ENCODE measurements at places on chromosomes 6 and 20.

DNA sequence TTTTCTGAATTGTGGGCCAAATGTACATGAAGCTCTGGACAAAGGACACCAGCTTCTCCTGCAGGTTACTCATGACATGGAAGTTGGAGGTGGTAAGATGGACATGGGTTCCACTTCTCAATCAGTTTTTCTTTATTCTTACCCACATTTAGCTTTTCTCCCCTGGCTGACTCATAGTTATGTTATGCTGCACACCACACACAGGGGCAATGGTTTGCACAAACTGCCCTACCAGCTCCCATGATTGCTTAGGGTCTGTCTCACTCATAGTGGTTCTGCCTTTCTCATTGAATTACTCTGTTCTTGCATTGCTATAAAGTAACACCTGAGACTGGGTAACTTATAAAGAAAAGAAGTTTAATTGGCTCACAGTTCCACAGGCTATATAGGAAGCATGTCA lies 4.5 kb upstream of the CD109 start:
- DNase-seq = no peak

GRCh38 chr6:101011186-101011585 lies 130.1 kb upstream of the ASCC3 start:
- peak; percentile 20 for DNase-seq

GRCh38 chr6:111175109-111175508 lies 87.8 kb downstream of the SLC16A10 start:
- no peak for DNase-seq

GRCh38 chr20:51016521-51016920 lies 6.4 kb downstream of the KCNG1 start:
- no peak for DNase-seq

GRCh38 chr6:20605581-20605980 lies 71.3 kb downstream of the CDKAL1 start:
- DNase-seq = no peak

- DNase-seq = peak; percentile 55
Measured at GRCh38 chr6:160974304-160974771, 17.2 kb upstream of the MAP3K4 start.

- DNase-seq = no peak
Measured at GRCh38 chr20:57567471-57568079, 6.7 kb downstream of the PCK1 start.

DNA sequence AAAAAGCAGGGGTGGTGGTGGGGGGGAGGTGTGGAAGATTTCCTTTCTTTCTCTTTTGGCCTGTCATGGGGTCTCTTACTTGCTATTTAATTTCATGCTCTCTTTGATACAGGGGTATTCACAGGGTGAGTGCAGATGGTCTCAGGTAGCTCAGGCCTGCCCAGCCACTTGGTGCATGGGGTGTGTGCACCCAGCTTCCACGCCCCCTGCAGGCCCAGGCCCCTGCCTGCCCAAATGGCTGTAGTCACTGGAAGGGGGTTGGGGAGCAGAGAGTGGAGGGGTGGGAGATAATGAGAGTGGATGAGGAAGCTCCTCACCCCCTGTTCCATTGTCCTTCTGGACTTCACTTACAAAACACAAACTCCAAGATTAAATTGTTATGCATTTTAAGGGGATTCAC lies 133.6 kb upstream of the SGK1 start:
- DNase-seq = no peak

GRCh38 chr6:27503436-27504030 lies 30.6 kb upstream of the ZNF184 start:
- peak; percentile 79 for DNase-seq

DNA sequence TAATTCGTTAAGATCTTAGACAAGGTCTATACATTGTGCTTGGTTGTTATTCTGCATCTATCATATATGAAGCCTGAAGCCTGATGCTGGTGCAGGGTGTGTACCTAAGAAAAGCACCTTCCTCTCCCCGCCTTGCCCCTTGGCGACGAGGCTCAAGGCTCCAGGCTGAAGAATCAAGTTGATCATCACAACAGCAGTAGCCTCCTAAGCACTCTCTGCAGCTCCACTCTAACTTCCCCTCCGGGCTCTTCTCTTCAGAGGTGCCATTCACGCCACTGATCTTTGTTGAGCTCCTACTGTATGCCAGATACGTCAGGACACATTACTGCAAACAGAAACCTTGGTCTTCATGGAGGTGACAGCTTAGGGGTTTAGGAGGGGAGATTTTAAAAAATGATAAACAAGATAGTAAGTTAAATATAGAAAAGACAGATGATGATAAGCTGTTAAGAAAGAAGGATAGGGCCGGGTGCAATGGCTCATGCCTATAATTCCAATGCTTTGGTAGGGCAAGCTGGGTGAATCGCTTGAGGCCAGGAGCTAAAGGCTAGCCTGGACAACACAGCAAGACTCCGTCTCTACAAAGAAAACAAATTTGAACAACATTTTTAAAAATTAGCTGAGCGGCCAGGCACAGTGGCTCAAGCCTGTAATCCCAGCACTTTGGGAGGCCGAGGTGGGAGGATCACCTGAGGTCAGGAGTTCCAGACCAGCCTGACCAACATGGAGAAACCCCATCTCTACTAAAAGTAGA lies 38.4 kb upstream of the ZNF217 start:
- peak; percentile 5 for DNase-seq

DNA sequence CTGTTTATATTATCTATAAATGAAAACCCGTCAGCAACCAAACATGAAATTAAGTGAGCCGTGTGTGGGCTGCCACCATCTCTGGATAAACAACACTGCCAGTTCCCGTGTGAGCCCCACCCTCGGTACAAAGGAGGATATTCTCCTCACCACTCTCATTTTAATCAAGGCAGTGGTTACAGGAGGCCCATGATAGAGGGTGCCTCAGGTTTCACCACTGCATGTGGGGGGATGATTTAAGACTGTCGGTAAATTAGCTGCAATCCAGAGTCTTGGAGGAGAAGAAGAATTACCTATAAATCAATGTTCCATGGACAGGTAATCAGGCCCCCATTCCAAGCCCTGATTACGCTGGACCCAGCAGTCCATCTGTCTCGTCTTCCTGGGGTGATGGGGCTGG lies 361.6 kb upstream of the SULF2 start:
- no peak for DNase-seq

DNA sequence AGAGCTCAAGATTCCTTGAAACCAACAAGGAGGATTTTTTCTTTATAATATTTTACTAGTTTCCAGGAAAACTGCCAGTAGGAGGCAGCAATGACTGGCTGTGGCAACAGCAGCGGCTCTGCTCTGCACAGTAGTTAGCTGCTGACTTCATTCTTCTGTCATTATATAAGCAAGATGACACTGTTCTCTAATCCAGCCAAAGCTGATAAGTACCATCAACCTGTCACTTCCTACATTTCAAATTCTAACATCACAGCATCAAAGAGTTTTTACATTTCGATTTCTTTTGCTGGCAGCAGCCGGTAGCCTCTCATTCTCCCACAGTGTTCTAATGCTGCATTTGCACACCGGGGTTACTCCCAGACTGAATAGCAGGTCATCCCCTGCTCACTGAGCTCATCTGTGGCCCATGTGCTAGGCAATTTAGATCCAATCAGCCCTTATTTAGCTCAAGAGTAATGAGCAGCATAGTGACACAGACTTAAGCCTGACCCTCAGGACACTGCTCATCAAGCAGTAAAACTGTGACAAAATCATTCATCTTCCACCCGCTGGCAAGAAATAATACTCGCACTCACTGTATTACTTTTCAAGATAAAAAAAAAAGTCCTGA lies 67.8 kb downstream of the MMS22L start:
- peak; percentile 21 for DNase-seq

DNA sequence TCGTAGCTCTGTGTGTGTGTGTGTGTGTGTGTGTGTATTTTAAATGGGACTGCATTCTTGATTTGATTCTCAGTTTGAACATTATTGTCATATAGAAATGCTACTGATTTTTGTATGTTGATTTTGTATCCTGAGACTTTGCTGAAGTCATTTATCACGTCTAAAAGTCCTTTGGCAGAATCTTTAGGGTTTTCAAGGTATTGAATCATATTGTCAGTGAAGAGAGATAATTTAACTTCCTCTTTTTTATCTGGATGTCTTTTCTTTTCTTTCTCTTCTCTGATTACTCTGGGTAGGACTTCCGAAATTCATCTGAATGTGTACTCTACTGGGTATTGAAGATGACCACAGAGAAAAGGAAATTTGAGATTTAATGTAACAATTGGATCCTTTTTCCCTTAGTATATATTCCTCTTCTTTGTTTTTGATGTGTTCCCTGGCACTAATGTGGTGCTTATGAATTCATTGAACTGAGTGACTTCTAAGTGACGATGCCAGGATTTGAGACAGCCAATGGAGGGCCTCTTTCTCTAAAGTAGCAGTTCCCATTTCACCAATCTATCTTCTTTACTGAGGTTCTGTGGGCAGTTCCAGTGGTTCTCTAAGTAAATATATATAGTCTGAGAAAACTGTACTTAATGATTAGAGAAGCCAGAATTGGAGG lies 47.6 kb downstream of the TNFAIP3 start:
- DNase-seq = no peak

DNA sequence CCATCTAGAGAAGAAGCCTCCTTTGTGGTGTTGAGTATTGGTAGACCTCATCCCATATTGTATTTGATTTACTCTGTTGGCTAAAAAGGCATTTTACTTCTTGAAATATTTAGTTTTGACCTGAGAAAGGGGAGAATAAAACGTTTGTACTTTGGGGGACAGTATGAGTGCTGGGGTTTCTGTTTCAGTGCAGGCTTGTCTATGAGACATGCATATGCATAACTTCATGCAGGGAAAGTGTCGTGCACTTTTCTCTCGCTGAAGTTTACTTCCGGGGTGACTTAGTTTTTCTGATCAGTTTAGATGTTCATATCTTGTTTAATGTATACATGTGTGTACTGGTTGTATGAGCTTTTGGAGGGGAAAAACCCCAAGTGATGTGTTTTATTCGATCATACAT lies 59.5 kb downstream of the UTRN start:
- no peak for DNase-seq

- no peak for DNase-seq
Measured at GRCh38 chr6:156016186-156016976, 560.7 kb upstream of the NOX3 start.

- DNase-seq = no peak
Measured at GRCh38 chr6:107769053-107769658, 55.0 kb downstream of the SCML4 start.

- no peak for DNase-seq
Measured at GRCh38 chr6:52499681-52500236, 77.1 kb downstream of the TRAM2 start.

DNA sequence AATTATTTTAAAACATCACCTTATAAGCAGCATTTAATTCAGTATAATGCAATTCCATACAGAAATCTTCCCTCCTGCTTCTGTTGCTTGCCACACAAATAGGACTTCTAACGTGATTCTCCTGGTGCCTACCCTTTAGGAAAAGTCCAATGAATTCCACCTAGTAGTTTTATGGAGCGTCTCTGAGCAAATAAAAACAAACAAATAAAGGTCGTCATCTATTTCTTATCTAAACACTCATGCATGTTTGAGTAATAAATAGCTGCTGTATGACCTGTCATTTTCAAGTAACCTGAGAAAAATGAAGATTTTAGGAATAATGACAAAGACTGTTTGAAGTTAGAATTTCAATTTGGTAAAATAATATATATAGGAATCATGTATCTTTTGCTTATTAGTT lies 102.7 kb downstream of the BMP5 start:
- no peak for DNase-seq

- no peak for DNase-seq
Measured at GRCh38 chr20:47691625-47692024, 93.7 kb downstream of the SULF2 start.

DNA sequence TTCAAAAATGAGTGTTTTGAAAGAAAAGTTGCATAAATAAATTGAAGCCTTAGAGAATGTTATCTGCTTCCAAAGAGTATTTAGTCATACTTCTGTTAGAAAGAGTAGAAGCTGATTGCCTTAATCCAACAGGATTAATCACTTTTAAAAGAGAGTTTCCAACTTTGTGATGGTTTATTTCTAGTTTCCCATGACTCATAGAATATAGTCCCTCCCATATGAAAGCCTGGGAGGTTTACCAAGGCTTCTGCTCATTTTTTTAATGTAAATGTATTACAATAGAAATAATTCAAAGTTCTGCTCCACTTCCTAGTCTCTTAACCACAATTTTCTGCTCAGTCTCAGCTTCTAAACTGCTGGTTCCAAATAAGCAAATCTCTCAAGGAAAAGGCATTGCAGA lies 118.0 kb upstream of the IRAK1BP1 start:
- DNase-seq = no peak

GRCh38 chr6:31547727-31548543 lies 527 bp downstream of the NFKBIL1 start:
- no peak for DNase-seq

GRCh38 chr6:5706124-5707033 lies 300.3 kb downstream of the NRN1 start:
- peak; percentile 12 for DNase-seq

- no peak for DNase-seq
Measured at GRCh38 chr6:162416831-162417537, 310.6 kb downstream of the PRKN start.

GRCh38 chr20:41748051-41748450 lies 129.9 kb upstream of the CHD6 start:
- DNase-seq = no peak

GRCh38 chr6:167685654-167686053 lies 141.1 kb upstream of the AFDN start:
- no peak for DNase-seq

DNA sequence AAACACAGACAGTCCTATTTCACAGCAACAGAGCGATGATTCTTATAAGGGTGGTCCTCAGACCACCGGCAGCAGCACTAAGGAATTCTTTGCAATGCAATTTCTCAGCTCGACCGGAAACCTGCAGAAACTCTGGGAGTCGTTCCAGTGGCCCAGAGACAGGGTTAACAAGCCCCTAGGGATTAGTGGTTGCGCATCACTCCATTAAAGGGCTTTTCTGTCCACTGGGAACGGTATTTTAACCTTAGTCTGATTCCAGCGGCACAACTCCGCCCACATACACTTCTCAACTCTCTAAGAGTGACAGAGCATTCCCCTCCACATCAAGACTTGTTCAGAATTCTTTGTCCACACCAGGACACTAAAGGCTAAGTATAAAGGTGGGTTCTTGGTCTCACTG lies 341.5 kb downstream of the TFAP2A start:
- no peak for DNase-seq

DNA sequence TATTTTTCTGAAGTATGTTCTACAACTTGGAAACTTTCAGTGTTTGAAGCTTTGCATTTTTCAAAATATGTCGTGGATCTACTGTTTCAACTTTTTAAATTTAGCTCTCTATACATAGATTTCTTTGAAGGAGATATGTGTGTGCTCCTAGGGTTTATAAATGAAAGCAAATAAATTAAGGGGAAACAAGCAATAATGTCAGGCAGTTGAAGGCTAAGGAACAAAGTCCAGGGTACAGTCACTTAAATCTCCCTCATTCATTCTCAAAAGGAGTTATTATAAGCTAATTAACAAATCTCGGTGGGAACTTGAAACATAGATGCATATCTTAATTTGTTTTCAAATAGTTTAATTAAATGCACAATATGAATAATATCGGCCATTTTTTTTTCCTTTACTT lies 79.4 kb downstream of the SAMD5 start:
- DNase-seq = no peak

- peak; percentile 61 for DNase-seq
Measured at GRCh38 chr20:25252686-25253421, 5.0 kb downstream of the PYGB start.

Data from colonic mucosa (tissue), 4 donors.